ENCODE measurements at places on chromosomes 7 and 10.

- DNase-seq, result no peak
These were observed 3.0 kb downstream of the VSTM2A start for GRCh38 chr7:54545241-54545563.

DNA sequence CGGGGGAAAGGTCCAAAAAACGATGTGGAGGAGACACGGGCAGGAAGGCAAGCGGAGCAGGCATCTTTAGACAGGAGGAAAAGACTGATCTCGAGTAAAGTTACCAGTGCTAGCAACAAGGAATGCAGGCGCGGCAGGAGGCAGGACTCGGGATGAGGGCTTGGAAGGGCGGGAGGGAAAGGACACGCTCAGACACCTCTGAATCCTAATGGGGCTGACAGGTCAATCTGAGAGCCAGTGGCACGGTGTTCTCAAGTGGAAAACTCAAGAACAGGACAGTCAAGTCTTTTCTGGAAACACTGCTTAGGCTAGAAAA lies 155.3 kb upstream of the COBL start:
- DNase-seq, result no peak

DNA sequence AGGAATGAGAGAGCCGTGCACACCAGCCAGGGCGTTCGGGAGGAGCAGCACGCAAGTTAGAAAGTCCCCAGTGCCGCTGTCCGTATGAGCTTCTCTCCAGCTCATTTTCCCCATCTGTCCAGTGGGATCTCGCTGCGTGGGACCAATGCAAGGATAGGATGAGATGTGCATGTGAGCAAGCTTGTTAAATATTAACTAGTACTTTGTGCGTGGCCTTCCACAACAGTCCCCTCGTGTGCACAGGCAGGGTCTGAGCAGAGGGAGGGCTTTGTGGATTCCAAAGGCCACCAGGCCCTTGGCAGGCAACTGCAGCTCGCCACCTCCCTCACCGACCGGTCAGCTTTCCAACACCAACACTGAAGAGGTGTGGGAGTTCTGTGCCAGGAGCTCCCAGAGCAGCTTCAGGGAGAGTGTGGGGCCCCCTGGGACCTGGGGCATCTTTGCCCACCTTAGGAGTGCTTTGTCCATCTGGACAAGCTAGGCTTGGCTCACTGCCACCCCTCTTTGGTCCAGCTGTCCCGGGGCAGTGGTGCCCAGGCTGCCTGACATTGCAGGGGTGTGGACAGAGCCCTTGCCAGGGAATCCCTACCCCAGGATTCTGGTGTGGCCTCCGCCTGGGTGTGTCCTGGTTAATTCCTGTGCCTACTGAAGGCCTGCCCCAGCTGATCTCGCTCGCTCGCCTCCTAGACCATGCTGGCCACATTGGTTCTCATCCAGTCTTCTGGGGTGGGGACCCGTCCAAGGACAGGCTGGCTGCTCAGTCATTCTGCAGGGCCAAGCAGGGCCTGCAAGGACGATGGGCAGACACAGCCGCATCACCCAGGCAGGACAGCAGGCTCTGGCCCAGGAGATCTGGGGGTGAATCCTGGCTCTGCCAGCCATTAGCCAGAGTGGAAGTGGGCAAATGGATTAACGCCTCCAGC lies 5.3 kb downstream of the FAM20C start:
- DNase-seq, result no peak

- peak; percentile 65 for DNase-seq
These were observed 11.3 kb upstream of the INMT start for GRCh38 chr7:30740417-30741181.

DNA sequence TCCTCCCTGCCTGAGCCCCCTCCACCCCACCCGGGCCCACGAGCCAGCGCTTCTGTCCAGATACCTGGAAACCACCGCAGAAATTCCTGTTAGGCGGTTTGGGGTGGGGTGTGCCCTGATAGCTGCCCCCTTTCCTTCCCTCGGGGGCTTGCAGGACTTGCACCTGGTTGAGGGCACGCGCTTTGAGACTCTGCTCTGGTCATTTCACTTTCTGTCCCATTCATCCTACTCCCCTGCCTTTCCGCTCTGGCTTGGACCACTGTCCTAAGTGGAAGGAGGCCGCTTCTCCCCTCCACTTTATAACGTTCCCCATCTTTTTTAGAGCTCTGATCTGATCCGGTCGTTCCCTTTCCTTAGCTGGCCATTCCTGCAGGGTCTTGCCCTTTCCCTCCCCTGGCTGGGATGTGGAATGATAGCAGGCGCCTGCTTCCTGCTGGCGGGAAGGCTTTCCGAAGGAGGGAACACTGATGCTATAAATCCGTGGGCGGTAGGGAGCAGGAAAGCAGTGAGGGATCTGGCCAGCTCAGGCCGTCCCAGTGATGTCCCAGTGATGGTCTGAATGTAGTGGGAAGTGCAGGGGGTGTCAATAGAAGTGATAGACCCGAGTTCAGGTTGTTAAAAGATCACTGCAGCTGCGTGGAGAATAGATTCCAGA lies 852 bp upstream of the PRKAR1B start:
- no peak for DNase-seq

DNA sequence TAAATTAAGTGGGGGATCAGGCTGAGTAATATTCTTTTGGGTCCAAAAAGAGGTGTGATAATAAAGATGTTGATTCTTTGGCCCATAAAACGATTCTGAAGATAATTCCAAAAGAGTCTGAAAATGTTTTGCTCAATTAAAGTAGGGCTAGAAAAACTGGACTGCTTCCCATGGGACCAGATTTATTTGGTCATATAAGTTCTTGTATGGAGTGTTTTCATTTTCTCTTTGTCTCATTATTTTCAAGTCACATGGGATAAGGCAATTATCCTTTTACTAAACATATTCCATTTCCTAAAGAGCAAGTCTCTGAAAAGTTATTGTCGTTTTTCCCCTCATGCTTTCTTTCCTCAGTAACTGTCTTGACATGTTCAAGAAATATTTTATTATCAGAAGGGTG lies 41.5 kb downstream of the CDK6 start:
- no peak for DNase-seq

DNA sequence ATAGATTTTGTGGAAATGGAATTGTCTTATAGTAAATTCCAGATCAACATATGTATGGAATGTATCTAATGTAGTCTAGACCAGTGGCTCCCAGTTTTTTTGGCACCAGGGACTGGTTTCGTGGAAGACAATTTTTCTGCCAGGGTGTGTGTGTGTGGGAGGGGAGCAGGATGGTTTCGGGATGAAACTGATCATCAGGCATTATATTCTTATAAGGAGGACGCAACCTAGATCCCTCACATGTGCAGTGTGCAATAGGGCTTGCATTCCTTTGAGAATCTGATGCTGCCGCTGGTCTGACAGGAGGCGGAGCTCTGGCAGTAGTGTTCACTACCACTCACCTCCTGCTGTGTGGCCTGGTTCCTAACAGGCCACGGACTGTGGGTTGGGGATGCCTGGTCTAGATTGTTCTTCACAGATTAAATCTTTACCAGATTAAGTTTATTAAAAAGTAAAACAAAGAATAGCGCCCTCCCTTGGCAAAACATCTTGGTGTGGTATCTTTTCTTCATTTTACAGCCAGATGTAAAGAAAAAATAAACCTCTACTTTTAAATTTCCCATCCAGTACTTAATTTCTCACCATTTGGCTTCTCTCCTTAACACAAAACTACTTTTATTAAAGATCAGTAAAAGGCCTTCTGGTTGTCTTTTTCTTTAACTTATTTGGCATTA lies 48.4 kb downstream of the SEPTIN7 start:
- no peak for DNase-seq

GRCh38 chr10:70786799-70787415 lies 1.7 kb upstream of the TBATA start:
- no peak for DNase-seq

Measured in NCI-H345 (cell line).